Mesenteric fat pad (tissue), 1 donor: ENCODE measurements at places on chromosomes 2 and 18. TPM values are rescaled to one million over a fixed set of nuclear protein-coding genes. Genes with fewer than 3 reads are reported as not detected.

DNA sequence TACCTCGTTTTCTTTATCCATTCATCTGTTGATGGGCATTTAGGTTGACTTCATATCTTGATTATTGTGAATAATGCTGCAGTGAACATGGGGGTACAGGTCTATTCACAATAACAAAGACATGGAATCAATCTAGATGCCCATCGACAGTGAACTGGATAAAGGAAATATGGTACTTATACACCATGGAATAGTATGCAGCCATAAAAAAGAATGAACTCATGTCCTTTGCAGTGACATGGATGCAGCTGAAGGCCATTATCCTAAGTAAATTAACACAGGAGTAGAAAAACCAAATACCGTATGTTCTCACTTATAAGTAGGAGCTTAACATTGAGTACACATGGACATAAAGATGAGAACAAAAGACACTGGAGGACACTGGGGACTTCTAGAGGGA is 111.6 kb downstream of the LAMA3 start:
- no peak for DNase-seq

DNA sequence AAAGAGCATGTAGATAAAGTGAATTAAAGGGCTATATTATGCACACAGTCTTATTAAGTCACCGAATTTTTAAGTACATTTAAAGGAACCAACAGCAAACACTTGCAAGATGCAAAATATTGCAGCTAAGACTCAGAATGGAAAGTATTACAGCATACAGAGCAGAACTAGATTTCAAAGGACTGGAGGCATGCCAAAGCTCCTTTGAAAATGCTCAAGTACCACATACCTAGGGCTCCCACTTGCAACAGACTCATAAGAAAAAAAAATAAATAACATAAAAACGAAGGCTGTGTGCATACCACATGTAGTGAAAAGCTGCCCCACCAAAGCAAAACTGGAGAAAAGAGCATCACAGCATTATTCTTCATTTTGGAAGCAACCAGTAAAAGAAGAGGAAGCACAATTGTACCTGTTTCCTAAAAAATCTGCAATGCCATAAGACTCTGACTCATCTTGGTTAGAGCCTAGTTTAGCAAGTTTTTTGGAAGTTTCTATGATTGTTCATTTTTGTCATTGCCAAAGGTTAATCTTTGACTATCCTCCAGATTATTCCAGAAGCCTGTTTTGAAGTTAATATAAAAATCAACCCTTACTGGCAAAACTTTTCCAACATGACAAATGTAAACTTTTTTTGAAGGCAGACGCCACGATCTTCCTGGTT is 306.0 kb upstream of the COL3A1 start:
- DNase-seq: no peak

DNA sequence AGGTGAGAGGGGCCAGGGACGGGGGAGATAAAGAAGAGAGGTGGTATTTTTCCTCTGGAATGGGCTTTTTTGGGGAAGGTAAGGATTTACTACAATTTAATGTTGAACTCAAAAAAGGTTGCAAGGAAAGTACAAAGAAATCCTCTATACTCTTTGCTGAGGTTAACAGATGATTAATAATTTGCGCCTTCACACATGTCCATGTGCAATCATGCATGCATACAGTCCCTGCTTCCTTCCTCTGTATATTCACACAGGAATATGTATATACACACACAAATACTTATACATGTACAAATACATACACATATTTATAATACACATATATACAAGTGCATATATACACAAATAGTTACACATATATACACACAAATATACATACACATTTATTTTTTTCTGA is 193.4 kb downstream of the NBAS start:
- no peak for DNase-seq

The IL36B gene
- total RNA-seq: not detected

GRCh38 chr2:240305369-240305962 is 130.0 kb upstream of the GPC1 start:
- peak; percentile 41 for DNase-seq

The CDH19 gene
- 0.35 TPM for total RNA-seq

- DNase-seq: no peak
Observed at GRCh38 chr2:5666798-5667197, 25.4 kb upstream of the SOX11 start.

The KLF7 gene
- 68.9 TPM for total RNA-seq

DNA sequence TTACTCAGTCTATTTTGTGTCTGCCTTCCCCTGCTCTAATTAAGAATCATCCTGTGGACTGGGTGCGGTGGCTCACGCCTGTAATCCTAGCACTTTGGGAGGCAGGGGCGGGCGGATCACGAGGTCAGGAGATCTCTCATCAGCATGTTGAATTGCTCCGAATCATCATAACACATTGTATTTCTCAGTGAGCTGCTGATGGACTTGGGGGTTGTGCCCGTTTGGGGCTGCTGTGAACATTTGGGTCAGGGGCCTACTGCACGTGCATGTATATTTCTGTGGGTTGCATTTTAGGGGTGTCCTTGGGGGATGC is 84.4 kb downstream of the ARHGEF4 start:
- no peak for DNase-seq
